HCT116 (cell line): ENCODE measurements at places on chromosomes 11 and 22. TPM values are rescaled to one million over a fixed set of nuclear protein-coding genes. Genes with fewer than 3 reads are reported as not detected.

HOATZ gene
- not detected for total RNA-seq

GRCh38 chr11:58837707-58838388, 6.7 kb downstream of the GLYATL2 start:
- DNase-seq: no peak

DNA sequence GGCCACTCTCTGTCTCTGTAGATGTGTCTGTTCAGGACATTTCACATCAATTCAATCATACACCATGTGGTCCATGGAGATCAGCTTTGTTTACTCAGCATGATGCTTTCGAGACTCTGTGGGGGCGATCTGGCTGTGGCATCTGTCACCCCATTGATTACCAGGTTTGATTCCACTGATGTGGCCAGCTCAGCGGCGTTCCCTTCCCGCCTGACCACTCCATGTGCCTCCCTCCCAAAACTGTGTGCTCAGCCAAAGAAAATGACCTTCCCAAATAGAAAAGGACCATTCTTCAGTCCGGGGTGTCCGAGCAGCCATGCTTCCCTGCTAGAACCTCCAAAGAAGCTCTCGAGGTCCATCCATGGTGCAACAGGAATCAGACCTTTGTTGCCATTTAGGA, 89.1 kb downstream of the BRD1 start:
- no peak for DNase-seq

- DNase-seq: no peak
Observed at GRCh38 chr11:36631774-36632173, 33.7 kb upstream of the RAG2 start.

DNA sequence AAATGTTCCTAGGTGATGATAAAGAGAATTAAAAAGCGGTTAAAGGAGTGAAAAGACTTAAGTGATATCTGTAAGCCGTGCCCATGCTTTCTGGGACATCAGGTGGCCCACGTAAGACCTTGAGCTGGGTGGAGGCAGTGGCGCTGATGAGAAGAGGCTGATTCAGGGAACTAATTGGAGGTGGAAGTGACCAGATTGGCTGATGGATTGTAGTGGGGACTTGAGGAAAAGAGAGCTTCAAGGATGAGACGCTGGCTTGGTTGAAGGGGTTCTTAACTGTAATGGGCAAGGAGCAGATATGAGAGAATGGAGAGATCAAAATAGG, 69.1 kb upstream of the EP300 start:
- no peak for DNase-seq

GRM5 gene
- total RNA-seq: not detected

DNA sequence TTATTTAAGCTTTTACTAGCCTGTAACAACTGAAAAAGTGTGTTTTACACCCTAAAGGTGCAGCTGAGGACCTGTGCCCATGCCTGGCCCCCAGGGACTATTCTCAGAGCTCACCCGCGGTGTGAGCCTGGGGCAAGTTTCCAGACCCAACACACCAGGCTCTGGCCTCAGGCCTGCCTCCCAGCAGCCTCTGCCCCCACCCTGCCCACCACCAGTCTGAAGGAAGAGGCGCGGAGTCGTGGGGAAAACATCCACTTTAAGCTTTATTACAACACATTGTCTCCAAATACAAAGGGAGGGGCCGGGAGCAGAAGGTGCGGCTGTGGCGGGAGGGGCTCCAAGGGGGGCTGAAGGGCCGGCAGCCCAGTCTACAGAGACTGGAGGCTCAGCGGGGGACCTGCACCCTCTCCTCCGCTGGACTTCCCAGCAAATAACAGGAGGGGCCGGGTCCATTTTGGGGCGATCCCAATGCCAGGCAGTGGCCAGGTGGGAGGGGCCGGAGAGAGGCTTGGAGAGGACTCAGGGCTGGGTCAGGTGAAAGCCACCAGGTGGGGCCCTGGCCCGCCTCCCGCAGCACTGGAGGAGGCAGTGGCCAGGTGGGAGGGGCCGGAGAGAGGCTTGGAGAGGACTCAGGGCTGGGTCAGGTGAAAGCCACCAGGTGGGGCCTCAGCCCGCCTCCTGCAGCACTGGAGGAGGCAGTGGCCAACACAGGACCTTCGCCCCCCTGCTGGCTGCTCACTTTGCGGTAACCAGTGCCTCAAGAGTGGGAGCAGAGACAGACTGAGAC, 18.1 kb downstream of the DUSP8 start:
- DNase-seq: no peak

DNA sequence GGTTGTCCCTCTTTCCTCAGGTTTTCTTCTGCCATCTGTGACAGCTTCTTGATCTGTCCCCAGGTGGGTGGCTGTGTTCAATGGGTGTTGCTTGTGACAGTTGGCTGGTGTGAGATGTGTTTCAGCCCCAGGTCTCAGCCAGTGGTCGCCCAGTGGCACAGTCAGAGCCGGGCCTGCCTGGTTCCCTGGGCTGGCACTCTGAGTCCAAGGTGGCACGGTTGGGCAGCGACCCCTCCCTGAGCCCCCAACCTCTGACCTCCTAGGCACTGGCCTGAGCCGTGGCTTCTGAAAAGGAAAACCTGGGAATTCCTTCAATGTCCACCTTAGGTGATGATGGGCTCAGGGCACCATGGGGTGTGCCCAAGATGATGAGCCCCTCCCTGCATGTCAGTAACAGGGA, 14.0 kb upstream of the PRODH start:
- no peak for DNase-seq

DBX1 gene
- not detected for total RNA-seq

GRCh38 chr11:24585192-24585591, 88.3 kb downstream of the LUZP2 start:
- DNase-seq: no peak

DNA sequence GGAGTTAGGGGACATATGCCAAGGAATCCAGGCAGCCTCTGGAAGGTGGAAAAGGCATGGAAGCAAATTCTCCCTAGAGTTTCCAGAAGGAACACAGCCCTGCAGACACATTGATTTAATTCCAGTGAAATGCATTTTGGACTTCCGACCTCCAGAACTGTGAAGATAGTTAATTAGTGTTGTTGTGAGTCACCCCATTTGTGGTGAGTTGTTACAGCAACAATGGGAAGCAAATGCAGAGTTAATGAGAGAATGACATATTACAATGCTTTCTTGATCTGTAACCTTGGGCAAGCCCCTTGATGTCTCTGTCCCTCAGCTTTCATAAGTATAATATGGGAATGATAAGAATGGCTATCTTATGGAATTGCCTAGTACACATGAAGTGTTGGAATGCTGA, 178.7 kb downstream of the KIRREL3 start:
- no peak for DNase-seq

DNA sequence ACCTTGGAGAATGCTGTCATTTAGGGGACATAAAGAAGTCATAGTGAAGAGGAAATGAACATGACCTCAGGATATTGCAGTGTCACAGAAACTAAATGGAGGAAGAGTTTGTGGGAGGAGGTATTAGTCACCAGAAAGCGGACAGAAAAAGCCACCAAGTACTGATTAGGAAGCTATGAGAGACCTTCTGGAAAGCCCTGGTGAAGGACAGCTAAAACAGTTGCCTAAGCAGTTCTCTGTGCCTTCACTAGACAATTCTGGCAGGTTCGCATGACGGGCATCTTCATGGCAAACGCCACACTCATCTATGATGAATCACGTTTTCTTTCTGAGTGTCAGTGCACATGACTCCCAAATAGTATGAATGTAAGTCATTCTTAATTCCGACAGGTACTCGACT, 325.8 kb downstream of the C11orf87 start:
- DNase-seq: no peak

DNA sequence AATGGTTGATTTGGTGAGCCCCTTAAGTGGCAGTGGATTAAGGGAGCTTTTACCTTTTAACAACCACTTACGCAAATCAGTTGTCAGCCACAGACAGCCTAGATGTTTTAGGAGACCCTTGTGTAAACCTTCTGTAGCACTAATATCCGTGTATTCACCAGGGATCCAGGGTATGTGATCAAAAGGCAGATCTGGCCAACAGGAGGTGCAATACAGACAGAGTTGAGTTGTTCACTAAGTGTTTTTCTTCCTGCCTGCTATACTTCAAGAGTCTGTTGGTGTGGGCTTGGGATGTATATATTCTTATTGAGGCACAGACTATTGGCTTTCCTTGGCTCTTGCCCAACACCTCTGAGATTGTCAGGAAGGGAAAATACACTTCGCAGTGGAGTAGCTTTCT, 175.1 kb downstream of the FAT3 start:
- no peak for DNase-seq

MFNG gene
- 4.5 TPM for total RNA-seq

DNA sequence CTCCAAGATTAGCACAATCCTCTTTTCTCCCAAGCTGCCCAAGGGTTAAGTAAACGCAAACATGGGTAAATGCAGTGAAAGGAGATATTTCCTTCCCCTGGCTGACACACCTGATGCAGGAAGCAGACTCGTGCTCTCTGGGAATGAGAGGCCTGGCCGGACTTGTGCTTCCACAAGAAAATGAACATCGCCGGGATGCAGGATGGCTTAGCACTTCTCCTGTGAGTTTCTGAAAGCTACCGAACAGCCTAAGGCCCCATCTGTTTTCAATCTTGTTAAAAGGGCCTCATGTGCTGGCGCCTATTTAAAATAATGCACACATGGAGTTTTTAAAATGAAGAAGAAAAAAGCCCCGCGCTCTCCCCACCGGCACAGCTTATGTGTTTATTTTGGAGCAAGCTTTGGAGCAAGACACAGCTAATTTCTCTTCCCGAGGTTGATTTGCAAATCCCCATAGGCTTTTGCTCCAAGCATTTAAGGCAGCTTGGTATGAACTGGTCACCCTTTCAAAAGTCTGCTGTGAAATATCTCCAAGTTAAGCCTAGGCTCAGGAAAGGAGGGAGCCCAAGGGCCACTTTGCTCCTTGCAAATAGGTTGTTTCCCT, 100.9 kb downstream of the SYN3 start:
- no peak for DNase-seq

TECTA gene
- total RNA-seq: 0.81 TPM

SIK3 gene
- total RNA-seq: 21.0 TPM

DNA sequence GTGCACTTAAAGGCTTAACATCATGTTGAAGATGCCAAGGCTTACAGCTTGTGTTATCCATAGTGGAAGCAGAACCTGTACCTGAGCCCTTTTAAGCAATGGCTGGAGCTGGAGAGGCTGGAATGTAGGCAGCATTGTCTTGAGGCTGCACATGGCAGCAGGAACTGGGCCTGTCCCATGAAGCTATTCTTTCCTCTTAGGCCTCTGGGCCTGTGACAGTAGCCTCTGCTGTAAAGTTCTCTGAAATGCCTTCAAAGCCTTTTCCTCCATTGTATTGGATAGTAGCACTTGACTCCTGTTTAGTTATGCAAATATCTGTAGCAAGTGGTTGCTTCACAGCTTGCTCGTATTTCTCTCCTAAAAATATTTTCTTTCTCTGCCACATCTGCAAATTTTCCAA, 127.4 kb upstream of the ANO5 start:
- no peak for DNase-seq
